ENCODE measurements at places on chromosomes 4 and X.
A peak's percentile ranks its signal among the peaks of the same experiment; 100 is the strongest.

- DNase-seq: peak; percentile 62
Observed at GRCh38 chrX:9227276-9227675, 193.3 kb upstream of the FAM9B start.

DNA sequence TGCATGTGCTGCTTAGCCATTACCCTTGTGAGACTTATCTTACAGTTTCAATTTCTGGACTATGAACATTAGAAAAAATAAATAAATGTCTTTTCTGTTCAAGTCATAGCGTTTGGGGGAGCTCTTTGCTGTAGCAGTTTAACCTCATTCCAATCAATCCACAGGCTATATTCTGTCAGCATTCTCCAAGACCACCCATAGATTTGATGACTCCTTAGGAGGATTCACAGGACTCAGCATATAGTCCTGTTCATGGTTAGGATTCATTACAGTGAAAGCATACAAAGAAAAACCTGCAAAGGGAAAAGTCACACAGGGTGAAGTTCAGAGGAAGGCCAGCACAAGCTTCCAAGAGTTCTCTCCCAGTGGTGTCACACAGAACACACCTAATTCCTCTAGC, 180.5 kb downstream of the ADAMTS3 start:
- DNase-seq: peak; percentile 12

GRCh38 chr4:165325732-165326512, 1.5 kb upstream of the MSMO1 start:
- peak; percentile 89 for DNase-seq

- peak; percentile 76 for DNase-seq
Observed at GRCh38 chr4:118280501-118281218, 72.1 kb downstream of the PRSS12 start.

DNA sequence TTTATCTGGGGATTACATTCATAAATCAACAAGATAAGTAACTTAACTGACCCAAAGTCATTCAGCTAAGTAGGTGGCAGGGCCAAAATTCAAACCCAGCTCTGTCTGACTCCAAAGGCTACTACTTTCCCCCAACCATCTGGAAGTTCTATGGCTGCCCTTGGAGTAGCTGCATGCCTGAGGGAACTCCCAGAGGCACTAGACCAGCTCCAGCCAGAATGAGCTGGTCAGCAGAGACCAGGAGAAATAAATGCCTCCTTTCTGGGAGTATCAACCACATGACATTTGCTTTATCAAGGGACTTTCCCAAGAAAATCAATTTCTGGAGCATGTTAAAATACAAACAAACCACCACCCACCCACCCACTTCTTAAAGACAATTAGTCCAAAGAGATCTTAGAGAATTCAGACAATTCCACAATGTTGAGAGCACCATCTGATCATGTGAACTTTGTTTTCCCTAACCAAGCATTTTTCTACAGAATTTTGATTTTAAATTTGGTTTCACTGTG, 180.5 kb downstream of the EFHC2 start:
- DNase-seq: no peak

DNA sequence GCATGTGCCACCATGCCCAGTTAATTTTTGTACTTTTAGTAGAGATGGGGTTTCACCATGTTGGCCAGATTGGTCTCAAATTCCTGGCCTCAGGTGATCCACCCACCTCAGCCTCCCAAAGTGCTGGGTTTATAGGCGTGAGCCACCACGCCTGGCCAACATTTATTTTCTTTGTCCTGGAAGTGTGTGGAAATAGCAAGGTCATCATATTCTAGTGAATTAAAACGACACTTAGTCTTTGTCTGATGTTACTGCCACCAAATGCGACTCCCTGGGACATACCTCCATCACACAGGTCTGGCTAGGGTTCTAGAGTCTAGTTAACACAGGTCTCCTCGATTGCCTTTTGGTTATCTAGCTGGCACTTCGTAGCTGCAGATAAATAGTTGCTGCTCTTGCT, 203.1 kb downstream of the AASDH start:
- DNase-seq: no peak

DNA sequence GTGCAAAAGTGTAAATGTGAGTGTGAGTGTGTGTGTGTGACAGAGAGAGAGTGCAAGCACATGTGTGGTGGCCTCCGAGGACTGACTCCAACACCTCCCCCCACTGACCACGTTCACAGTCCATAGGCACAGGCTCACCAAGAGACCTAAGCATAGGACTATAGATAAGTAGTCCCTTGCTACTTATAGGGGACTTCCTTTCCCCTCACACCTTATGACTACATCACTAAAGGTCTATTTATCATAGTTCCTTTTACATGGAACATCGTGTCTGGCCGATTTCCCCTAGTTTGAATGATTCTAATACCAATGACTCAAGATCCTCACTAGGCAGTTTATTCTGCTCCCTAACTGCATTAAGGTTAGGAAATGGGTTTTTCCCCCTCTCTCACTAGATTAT, 17.8 kb downstream of the FRMPD3 start:
- DNase-seq: no peak

DNA sequence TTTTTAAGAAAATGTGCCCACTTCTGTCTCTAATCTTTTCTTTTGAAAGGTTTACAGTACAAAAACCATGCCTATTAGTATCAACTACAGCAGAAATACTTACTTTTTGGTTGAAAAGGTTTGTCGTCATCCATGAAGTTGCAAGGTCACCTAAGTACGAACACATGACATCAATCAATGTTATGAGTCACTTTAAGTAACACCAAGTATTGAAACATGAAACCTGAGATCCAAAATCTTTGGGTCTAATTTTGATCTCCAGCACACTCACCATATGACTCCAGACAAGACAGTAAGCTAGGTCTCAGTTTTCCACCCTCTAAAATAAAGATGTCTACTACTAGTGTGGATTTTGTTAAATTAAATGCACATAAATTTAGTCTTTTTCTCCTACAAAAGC, 8.4 kb downstream of the ZNF280C start:
- DNase-seq: peak; percentile 20

DNA sequence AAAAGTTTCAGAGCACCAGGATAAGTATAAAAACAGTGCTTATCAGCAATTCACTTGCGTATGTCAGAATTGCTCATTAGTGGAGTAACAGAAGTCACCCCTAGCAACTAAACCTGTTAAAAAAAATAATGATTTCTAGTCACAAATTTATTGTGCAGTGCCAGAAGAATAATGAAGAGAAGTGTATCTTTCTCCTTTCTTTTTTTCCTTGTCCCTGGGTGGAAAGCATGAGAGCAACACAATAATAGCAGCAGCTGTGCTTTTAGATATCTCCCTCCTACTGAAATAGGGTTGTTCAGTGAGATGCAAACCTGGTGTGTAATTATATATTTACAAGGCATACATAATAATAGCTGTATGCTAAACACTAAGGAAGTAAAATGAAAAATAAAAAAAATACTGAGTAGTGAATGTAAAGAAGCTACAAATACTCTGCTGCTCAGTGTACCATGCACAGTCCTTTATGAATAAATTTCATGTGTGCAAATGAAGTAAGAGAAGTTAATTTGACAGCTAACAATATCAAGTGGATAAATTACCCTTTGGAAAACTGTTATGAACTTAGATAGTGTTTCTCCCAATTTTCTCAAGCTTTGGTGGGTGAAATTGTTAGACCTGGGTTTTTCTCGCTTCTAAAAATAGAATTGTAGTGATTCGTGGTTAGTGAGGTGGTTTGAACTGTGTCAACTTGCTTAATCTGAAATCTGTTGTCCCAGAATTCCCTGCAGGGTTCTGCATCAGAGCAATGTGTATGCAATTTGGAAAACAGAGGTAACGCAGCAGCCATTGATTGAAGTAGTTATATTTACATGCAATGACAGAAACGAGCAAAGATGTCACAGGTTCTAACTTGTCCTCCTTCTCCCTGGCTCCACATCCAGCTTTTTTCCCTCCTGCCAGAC, 125.7 kb upstream of the NDST3 start:
- DNase-seq: no peak

- no peak for DNase-seq
Observed at GRCh38 chr4:157564771-157565170, 344.2 kb downstream of the GRIA2 start.

- no peak for DNase-seq
Observed at GRCh38 chr4:1509366-1509765, 103.1 kb upstream of the NKX1-1 start.

- peak; percentile 97 for DNase-seq
Observed at GRCh38 chrX:13377550-13377934, 57.7 kb upstream of the ATXN3L start.

DNA sequence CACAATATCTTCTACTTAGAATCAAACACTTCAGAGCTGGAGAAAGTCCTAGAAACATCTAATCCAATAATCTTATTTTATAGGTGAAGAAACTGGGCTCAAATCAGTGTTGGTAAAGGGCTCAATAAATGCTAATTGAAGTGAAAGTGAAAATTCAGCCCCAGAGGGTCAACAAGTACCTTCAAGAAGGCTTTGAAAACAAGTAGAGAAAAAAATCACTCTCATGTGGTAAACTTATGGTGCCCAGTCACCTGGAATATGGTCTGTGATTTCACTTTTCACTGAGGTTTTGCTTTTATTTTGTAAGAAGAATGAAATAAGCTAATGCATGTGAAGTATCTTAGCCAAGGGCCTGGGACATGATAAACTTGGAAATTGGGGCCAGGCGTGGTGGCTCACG, 29.1 kb upstream of the EIF4E start:
- DNase-seq: no peak

GRCh38 chr4:154506253-154506652, 14.7 kb upstream of the DCHS2 start:
- peak; percentile 23 for DNase-seq

DNA sequence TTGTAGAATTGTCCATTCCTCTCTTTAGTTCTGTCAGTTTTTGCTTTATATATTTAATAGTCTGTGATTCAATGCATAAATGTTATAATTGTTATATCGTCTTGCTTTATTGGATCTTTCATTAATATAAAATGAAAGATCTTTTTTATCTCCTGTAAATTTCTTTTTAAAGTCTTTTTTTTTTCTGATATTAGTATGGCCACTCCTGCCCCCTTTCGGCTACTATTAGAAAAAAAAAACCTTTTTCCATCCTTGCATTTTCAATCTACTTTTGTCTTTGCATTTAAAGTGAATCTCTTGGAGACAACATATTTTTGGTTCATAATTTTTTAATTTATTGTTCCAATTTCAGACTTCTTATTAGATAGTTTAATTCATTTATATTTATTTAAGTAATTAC, 677.4 kb upstream of the NDST4 start:
- no peak for DNase-seq

DNA sequence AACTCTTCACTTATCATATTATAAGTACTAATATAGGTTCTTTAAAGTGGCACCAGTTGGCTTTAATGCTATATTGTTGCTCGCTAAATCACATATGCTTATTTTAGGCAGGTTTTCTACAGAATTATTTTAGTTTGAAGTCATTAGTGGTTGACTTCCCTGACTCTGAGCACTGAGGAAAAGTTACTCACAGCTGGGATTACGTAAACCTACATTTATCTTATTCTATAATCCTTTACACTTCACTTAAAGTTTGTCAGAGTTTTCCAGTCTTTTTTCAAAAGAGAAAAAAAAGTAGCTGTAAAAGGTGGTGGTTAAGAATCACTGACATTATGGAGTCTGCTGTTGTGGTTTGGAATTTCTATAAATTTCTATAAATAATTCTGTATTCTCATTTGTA, 5.8 kb downstream of the UGT2B4 start:
- DNase-seq: peak; percentile 18

DNA sequence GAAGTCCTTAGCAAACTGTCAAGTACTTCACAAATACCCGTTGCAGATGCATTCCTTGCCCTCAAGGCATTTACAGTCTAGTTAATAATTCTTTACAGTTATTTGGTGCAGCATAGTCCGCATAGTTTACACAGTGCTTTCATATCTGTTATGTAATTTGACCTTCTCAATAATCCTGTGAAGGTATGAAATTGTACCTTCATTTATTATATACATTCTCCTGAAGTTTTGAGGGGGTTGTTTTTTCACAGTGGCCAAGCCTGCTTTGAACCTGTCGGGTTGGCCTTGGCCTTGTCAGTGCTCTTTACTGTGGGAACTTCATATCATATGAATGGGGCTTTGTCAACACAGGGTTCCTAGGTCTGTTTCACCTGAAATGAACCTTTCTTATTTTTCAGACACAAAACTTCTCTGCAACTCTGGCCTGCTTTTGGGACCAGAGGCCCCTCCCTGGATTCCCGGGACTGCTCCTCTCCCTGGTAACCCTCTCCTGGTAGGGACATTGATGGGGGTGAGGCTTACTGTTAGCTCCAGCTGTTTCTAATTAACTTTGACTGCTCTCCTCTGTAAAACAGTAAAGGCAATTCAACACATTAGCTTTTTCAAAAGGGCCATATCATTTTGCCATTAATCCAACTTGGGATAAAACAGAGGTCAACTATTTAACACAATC, 9.1 kb downstream of the IGFBP7 start:
- peak; percentile 51 for DNase-seq

- DNase-seq: no peak
Observed at GRCh38 chrX:31297881-31298280, 226.0 kb upstream of the FTHL17 start.

GRCh38 chr4:29311247-29311646, 1408.9 kb upstream of the PCDH7 start:
- DNase-seq: peak; percentile 16

DNA sequence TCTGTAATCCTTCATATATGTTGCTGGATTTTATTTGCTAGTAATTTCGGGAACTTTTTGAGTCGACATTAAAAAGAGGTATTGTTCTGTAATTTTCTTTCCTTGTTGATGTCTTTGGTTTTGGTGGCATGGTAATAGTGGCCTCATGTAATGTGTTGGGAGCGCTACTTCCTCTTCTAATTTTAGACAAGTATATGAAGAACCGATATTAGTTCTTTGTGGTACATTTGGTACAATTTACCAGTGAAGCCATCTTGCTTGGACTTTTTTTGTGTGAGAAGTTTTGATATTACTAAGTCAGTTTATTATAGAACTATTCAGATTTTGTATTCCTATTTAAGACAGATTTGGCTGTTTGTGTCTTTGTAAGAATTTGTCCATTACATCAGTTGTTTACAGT, 669.2 kb upstream of the AADAT start:
- DNase-seq: no peak

- DNase-seq: no peak
Observed at GRCh38 chrX:39204353-39204752, 403.1 kb downstream of the MID1IP1 start.

GRCh38 chr4:120081726-120082125, 15.1 kb upstream of the MAD2L1 start:
- DNase-seq: no peak

- no peak for DNase-seq
Observed at GRCh38 chrX:30992381-30992904, 79.4 kb downstream of the FTHL17 start.

- DNase-seq: no peak
Observed at GRCh38 chr4:40546506-40546905, 83.2 kb downstream of the RBM47 start.

GRCh38 chr4:166459621-166460020, 586.6 kb downstream of the TLL1 start:
- DNase-seq: no peak

DNA sequence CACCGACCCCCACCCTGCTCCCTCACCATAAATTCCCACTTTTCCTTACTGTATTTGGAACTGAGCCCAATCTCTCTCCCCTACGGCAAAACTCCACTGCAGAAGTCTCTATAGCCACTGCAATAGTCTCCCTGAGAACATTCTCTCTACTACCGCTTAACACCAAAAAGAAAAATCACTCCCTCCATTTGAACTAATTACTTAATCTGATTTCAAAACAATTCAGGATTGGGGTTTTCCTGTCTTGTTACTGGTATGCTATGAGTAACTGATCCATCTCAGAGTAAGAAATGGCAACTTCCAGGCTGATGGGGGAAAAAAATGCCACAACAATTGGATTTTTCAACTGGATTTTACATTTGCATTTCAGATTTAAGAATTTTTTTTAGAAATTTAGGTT, 5.8 kb downstream of the PAPSS1 start:
- DNase-seq: peak; percentile 23

GRCh38 chrX:40912576-40912975, 172.7 kb upstream of the USP9X start:
- DNase-seq: no peak

Measured in fibroblast of skin of abdomen (primary cell).